ENCODE measurements at places on chromosomes 7 and 10.

DNA sequence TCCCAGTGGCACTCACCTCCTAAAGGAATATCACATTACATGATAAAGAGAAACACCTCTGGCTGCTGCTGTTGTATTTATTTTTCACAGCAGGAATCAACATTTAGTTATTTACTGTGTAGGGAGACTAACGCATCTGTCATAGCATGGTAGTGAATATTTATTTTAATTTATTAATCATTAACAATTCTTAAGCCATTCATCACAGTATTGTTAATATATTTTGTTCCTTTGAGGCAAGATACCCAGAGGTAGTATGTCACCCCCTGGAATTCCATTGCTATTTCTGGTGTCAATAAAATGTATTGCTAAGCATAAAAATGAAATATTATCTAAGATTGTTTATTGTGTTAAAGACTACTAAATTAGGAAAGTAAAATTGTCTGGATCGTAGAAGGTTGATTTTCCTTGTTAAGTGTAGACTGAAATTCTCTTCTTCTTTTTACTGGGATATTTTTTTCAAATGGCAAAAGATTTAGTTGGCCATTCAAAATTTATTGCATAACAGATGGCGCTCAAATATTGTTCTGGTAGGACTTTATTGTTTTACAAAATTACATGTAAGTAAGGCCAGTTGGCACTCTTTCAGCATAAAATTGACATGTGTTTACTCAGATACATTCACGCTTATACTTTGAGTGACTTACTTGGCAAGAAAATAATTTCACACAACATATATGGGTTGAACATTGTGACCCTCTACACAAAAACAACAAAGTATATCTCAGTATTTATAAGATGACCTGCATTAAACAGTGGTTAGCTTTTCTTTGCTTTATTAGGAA is 1358.7 kb upstream of the SORCS1 start:
- no peaks in the 10 kb centered on the region for H3K27me3 ChIP-seq
- H3K27ac ChIP-seq: no peak overlapping the region
- no peak for DNase-seq

GRCh38 chr10:117921421-117921820 is 125.3 kb downstream of the RAB11FIP2 start:
- no peak overlapping the region for H3K27ac ChIP-seq
- H3K4me3 ChIP-seq: no peak overlapping the region
- H3K27me3 ChIP-seq: peaks cover 13% of the 10 kb centered on the region
- H3K4me1 ChIP-seq: no peaks in the 10 kb centered on the region
- H3K36me3 ChIP-seq: no peaks in the 10 kb centered on the region

- no peaks in the 10 kb centered on the region for H3K27me3 ChIP-seq
- H3K4me3 ChIP-seq: no peak overlapping the region
- H3K36me3 ChIP-seq: no peaks in the 10 kb centered on the region
- H3K27ac ChIP-seq: no peak overlapping the region
These were observed 994.4 kb upstream of the LRRTM3 start for GRCh38 chr10:65931291-65932070.

DNA sequence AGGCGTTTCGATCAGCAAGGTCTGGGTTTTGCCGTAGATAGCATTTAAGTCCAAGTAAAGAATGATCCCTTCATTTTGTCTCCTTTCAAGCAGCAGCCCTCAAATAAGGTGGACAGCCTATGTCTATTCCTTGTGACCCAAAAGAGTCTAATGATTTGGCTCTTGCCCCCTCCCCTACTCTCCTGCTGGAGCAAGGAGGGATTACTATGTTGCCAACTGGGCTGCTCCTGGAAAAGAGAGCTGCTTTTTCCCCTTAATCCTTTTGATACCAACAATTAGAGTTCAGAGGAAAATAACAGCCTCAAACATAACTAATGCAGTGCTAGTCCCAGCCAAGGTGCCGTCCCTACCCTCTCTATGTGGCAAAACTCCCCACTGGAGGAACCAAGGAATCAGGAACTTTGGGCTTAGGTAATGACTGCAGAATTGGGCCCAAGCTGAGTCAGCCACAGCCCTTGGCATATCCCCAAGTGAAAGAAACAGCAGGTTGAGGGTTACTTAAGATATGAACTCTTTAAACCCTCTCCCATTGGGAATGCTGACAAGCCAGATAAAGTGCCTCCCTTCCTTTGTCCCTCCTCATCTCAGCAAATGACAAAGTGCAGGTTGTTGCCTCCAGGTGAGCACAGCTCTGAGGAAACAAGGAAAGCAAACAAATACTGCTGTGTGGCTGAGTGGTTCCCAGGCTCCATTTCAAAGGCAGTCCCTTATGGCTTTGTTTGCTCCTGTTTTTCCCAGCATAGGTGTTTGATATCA is 643.7 kb downstream of the INHBA start:
- no peak overlapping the region for H3K4me3 ChIP-seq
- H3K27ac ChIP-seq: no peak overlapping the region
- no peaks in the 10 kb centered on the region for H3K36me3 ChIP-seq
- DNase-seq: no peak

- no peak for DNase-seq
- H3K27me3 ChIP-seq: no peaks in the 10 kb centered on the region
- H3K4me1 ChIP-seq: no peaks in the 10 kb centered on the region
- no peaks in the 10 kb centered on the region for H3K36me3 ChIP-seq
These were observed 18.5 kb downstream of the MEOX2 start for GRCh38 chr7:15667991-15668390.

DNA sequence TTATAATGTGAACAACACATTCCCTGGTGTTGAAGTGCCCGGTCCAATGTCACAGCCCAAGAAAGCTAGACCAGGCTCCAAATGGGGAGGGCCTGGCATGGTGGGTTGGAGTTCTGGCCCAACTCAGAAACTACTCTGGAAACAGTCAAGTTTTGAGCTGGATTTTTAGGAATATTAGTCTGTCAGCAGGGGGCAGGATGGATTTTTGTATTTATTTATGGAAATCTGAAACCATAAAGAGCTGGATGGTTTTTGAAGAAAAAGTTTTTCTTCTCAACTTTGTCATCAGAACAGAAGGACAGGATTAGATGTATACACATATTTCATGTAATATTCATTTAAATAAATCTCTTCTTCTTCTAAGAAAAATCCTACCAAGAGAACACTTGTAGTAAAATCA is 97.5 kb downstream of the POU6F2 start:
- H3K4me3 ChIP-seq: no peak overlapping the region
- H3K36me3 ChIP-seq: no peaks in the 10 kb centered on the region
- H3K4me1 ChIP-seq: no peaks in the 10 kb centered on the region
- DNase-seq: no peak
- no peaks in the 10 kb centered on the region for H3K27me3 ChIP-seq

GRCh38 chr7:92988051-92988450 is 129.7 kb downstream of the SAMD9 start:
- no peaks in the 10 kb centered on the region for H3K27me3 ChIP-seq
- no peak for DNase-seq
- H3K4me1 ChIP-seq: no peaks in the 10 kb centered on the region
- no peak overlapping the region for H3K4me3 ChIP-seq
